Naive B cell (primary cell): ENCODE measurements at places on chromosomes 13 and 19. TPM values are rescaled to one million over a fixed set of nuclear protein-coding genes. Genes with fewer than 3 reads are reported as not detected.

The MIR17HG gene
- polyA plus RNA-seq = 1.9 TPM

The SPACA4 gene
- not detected for polyA plus RNA-seq

The C2CD4C gene
- polyA plus RNA-seq = not detected

The RASAL3 gene
- 36.1 TPM for polyA plus RNA-seq

The CCDC70 gene
- not detected for polyA plus RNA-seq

The N4BP2L1 gene
- 152 TPM for polyA plus RNA-seq

The RNF225 gene
- not detected for polyA plus RNA-seq

The APOC4 gene
- polyA plus RNA-seq = not detected

The FFAR2 gene
- polyA plus RNA-seq = not detected

The ZNF432 gene
- polyA plus RNA-seq = 8.0 TPM

The TJP3 gene
- 1.2 TPM for polyA plus RNA-seq

The EFNA2 gene
- polyA plus RNA-seq = not detected

The KLF5 gene
- polyA plus RNA-seq = 2.7 TPM

The ZNF850 gene
- polyA plus RNA-seq = 0.29 TPM

The KCNN1 gene
- polyA plus RNA-seq = not detected

The PSG5 gene
- not detected for polyA plus RNA-seq

The CGB5 gene
- not detected for polyA plus RNA-seq

The COL4A1 gene
- not detected for polyA plus RNA-seq

The COX6B1 gene
- polyA plus RNA-seq = 732 TPM

The RFPL4A gene
- polyA plus RNA-seq = not detected

The APBA3 gene
- 51.6 TPM for polyA plus RNA-seq

The GJB2 gene
- polyA plus RNA-seq = not detected

The C19orf81 gene
- polyA plus RNA-seq = not detected
